ENCODE measurements at places on chromosomes 5 and 9.

GRCh38 chr9:109506097-109506712 is 8.1 kb upstream of the PTPN3 start:
- no peak for DNase-seq

DNA sequence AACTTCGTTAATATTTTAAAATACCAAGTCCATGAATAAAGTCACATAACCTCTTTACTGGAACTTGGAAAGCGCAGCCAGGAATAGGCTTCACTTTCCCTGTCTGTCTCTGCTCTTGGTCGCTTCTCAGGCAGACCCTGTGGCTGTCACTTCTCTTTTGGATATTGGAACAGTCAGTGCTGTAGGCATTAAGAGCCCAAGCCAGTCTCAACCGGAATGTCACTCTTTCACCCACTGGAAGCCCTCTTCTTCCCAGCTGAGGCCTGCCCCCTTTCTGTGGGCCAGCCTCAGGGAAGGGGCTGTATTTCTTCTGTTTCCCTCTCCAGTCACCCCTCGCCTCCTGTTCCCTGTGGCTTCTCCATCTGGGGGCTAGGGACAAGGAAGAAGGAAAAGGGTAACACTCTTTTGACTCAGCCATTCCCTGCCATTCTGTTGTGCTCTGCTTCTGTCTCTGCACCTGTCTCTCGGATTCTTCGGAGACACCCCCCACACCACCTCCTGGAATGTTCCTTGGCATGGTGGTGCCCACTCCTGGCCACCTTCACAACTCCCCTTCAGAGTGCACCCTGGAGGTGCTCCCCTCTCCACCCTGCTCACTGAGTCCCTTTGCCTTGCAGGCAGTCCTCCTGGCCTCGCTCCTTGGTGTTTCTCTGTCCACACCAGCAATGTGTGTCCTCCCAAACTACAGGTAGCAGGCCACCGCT is 103.4 kb downstream of the TRIO start:
- DNase-seq: no peak

DNA sequence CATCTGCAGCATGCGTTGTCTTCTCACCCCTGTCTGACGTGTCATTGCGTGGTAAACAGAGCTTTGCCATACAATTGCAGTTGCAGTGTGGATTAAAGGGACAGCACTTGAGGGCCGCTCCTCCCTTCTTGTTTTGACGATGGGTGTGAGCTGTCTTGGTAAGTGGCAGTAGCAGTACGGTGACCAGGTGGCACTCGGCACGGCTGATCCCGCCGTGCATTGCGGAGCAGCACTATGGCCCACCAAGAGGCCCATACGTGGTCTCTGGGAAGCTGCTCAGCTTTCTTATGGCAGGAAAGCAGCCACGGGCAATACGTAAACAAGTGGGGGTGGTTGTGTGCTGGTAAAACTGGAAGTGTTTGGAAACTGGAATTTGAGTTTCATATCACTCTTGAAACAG is 25.1 kb downstream of the EHMT1 start:
- DNase-seq: no peak

DNA sequence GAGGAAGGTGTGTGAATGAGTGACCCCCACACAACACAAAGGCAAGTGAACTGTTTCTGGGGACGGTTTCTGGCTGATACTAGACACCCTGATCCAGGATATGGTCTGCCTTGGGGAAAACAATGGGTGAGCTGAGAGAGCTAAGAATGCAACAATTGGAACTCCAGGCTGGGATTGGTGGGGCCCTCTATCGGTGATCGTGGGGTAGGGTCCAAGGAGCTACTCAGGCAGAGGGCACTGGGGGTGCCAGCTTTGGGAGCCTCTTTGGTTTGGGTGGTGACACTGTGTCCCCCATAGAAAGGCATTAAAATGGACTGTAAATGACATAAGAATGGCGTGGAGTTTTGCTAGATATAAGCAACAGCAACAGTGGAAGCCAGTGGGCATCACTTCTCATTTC is 439.1 kb downstream of the DMAC1 start:
- no peak for DNase-seq

DNA sequence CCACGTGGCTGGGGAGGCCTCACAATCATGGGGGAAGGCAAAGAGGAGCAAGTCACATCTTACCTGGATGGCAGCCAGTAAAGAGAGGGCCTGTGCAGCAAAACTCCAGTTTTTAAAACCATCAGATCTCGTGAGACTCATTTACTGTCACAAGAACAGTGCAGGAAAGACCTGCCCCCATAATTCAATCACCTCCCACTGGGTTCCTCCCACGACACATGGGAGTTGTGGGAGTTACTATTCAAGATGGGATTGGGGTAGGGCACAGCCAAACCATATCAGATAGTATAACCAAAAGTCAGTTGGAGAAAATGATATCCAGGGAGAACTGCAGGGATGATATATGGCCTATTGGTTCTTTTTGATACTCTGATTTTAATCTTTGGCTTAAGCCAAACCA is 10.0 kb upstream of the CAVIN4 start:
- DNase-seq: no peak

DNA sequence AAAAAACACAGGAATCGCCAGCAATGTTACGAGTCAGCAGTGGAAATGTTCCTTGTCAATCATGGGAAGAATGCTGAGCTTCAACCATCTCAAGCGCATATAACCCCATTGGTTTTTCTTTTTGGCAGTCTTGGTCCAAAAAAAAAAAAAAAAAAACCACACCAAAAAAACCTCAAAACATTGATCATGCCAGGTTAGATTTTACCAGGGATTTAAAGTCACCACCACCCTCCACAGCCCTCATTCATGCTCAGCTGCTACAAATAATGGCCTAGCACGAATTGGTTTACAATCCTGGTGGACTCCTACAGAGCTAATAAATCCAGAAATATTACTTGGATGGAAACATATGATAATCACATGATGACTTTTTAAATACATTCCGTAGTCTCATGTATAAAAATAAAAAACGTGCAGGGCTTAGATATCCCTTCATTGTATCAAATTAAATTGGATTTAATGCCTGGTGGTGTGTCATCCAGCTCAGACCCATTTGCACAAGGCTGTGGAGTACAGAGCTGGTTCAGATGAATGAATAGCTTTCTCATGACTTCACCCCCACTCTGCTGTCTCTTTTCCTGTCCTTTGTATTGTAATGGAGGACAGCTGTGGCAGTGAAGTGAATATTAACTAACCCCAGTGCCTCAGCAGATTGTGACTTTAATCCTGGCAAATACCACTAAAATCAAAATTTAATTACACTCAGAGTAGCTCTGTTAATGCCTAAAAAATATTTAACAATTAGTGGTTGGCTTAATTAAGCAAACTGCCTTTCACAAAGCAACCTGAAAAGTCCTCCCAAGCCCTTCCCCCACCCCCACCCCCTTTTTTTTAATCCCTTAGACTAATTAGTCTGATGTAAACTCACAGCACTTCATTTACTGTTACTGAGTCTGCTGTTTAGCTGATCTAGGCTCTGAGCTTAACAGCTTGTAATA is 626.5 kb upstream of the ZNF608 start:
- no peak for DNase-seq

DNA sequence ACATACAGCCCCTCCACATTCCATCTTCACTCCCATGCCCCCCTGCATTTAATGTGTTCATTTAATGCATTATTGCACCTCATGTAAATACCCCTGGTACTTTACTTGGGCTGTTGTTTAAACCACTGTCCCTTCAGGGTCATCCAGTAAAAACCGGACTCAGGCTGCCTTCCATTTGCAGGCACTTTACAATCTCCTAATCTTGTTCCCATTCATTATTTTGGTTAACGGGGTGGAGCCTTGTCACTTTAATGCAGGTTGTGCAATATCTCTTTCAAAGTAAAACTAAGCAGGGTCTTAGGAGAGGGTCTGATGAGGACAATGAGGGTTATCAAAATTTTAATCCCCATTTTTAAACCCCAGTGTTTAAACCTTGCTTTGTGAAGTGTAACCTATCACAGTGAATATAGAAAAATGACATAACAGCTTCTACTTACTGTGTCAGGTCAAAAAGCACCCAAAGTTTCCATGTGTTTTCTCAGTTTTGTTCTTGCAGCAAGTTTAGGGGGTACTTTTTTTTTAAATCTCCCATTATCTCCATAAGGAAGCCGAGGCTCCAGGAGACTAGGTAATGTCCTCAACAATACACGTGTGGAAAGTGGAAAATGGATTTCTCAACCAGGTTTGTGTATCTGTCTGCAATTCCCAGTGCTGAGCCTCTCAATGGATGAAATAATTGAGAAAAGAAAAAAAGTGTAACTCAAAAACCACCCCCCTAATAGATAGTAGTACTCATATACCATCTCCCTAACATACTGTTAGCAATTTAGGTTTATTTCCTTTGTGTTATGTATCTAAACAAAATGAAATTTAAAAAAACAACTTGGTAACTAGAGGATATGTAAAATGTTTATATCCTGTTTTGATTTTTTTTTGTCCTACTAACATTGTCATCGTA is 54.2 kb upstream of the SPRY4 start:
- DNase-seq: no peak

DNA sequence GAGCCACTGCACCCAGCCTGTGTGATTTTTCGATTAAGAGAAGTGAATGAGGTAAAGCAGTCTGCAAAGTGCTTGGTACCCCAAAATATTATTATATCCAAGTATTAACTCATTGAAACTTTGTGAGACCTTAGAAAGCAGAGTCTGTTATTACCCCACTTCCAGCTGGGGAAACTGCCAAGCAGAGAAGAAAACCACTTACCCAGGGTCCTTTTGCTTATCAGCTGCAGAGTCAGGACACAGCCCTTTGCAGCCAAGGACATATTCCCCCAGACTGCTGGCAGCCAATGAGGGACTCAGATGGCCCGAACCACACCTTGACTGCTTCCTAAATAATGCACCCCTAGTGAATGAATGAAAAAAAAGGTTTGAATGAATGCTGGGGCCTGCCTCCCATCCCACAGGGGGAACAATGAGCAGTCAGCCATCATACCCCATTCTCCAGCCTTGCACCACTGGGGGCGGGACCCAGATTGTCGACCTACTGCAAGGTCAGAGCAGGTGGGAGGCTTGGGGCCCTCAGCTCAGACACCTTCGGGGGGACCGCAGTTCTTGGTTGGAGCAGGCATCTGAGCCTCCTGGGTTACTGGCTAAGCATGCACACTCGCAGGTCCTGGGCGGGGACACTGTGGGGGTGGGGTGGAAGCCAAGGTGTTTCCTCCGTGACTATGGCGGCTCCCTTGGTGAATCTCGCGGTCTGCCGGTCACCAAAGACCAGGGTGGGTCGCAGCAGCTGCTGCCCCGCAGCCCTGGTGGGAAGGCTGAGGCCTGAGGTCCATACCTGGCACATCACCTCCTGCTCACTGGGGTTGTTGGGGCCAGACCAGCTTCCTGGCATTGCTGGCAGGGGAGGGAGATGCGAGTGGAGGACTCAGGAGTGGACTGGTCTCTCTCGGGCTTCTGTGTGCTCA is 29.7 kb downstream of the PRRT1B start:
- no peak for DNase-seq

DNA sequence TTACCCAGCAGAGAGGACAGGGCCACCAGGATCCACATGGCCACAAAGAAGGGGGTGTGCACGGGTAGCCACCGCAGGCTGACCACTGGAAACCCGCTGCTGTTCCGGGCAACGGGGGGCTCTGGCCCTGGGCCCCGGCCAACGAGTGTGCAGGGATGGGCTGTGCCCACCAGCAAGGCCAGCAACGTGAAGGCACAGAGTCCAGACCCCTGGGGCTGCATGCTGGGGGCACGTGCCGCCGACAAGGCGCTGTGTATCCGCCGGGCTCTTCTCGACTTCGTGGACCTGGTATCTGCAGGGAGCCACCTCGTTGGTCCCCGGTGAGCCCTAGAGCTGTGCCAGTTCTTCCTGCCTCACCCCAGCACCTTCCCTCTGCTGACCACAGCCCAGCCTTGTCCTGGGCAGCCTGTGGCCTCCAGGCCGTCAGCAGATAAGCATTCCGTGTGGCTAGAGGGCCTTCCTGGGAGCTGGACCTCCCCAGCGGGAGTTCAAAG is 42.2 kb upstream of the CEP72 start:
- DNase-seq: no peak

GRCh38 chr9:134781591-134782302 is 98.9 kb upstream of the FCN2 start:
- DNase-seq: no peak

DNA sequence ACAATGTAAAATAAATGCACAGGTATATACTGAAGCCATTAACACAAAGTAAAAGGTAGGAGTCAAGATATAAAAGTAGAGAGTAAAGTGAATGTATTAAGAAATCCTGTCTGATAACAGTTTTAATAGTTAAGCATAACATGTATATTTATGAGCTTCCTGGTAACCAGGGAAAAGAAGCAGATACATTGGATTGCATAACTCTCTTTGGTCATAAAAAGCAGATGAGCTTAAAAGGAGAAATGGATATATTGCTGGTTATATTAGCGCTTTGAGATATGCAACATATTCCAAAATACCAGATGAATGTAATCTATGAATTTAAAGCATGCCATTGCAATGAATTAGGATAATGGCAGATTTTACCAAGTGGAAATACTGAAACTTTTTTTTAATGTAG is 6.2 kb upstream of the TNFSF8 start:
- DNase-seq: no peak

- no peak for DNase-seq
Observed at GRCh38 chr5:138676556-138677193, 76.5 kb upstream of the CTNNA1 start.

- no peak for DNase-seq
Observed at GRCh38 chr5:9329125-9329524, 216.8 kb downstream of the SEMA5A start.

DNA sequence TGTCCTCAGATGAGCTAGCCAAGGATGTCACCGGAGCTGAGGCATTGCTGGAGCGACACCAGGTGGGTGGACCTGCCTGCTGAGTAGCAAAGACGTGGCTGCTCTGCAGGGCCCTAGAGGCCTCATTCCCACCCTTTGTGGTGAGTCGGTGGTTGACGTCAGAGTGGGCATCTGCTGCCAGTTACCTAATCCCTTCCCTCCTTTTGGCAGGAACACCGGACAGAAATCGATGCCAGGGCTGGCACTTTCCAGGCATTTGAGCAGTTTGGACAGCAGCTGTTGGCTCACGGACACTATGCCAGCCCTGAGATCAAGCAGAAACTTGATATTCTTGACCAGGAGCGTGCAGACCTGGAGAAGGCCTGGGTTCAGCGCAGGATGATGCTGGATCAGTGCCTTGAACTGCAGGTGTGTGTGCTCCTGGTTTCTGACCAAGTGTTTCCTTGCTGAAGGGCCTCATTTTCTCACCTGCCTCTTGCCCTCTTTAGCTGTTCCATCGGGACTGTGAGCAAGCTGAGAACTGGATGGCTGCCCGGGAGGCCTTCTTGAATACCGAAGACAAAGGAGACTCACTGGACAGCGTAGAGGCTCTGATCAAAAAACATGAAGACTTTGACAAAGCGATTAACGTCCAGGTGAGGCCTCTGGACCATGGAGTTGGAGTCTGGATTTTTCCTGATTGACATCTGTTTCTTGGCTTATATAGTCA is 48.9 kb downstream of the DYNC2I2 start:
- no peak for DNase-seq

Data from lower lobe of right lung (tissue), 2 donors.